ENCODE measurements at places on chromosomes 5 and 9.

DNA sequence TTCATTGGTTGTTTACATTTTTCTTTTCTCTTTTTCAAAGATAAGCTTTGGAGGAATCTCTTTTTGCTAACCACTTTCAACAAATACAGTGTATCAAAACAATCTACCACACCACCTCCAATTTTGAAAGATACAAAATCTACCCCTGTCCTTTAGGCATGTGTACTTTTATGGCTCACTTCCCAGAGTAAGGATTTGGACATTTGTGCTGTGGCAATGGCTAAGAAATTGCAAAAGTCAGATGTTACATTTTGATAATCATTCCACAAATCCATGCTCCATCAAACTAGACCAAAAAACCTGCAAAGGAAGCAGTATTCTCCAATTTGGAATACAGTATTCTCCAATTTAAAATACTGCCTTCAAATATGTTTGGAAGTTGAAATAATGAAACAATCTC lies 204.9 kb downstream of the MCTP1 start:
- no peak for DNase-seq

- no peak for DNase-seq
These were observed 120.3 kb downstream of the CDC42SE2 start for GRCh38 chr5:131384173-131384572.

DNA sequence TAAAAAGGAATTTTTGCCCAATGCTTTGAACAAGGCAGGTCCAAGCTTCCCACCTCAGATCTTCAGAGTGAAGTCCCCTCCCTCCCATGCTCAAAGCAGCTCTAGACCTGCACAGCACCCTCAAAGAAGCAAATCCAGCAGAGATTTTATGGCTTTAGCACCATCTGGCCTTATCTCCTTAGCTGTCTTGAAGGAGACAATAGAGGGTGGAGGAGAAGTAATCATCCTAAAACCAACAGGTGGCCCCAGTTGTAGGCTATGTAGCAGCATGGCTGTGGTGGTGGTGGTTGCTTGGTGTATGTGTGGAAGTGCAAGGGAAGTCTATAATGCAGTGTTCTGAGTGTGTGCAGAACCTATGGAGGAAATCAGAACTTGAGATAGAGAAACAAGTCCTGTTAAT lies 140.1 kb downstream of the GRIA1 start:
- no peak for DNase-seq

- no peak for DNase-seq
These were observed 334.6 kb upstream of the TUSC1 start for GRCh38 chr9:26012797-26013196.

- no peak for DNase-seq
These were observed 55.8 kb downstream of the EPB41L4B start for GRCh38 chr9:109264877-109265587.

DNA sequence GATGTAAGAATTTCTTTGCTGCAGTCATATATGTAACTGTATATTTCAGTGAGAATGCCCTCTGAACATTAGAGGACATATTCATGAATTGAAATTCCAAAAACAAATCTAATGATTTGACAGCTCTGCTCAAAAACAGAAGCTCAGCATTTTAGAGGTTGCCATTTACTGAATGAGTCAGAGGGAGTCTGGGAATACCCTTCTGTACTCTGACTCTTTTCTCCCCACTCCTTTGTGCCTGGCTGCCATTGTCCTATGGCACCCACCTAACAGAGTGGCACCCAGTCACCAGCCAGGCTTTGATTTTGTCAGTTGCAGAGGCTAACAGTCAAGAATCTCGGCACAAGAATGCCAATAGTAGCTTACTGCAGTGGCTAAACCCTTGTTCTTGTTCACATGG lies 133.6 kb downstream of the ATG10 start:
- DNase-seq, result no peak

- no peak for DNase-seq
These were observed 124.8 kb downstream of the CRB2 start for GRCh38 chr9:123480791-123481190.

- no peak for DNase-seq
These were observed 559 bp downstream of the SPAG8 start for GRCh38 chr9:35811381-35812024.

DNA sequence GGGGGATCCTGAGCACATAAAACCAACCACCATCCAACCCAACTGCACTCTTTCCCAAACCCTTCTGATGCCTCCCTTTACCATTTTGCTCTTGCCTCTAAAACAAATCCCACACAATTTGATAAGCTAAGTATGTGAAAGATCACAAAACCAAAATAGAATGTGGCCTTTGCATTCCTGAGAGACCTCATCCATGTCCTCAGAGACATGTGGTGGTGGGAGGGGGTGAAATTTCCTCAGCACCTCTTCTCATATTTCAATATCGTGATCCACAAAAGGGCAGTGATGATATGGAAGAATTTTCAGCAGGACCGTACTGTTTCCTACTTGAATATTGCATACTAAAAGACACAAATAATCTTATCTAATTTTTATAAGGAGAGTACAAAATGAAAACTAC lies 423.3 kb downstream of the TLE1 start:
- DNase-seq, result no peak

DNA sequence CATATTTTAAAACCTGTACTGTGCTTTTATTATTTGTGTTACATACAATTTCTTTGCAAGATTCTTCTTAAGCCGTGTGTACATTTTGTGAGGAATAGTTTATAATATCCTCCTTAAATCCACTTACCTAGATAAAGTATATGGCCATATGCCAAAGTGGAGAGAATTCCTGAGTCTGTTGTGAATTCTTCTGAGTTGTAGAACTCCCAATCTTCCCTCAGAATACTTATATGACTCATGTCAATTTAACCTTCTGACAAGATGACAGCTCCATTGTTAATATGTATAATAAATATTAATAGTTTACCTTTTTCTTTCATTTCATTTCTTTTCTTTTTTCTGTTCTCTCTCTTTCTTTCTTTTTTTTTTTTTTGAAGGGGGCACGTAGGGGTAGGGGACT lies 6.0 kb upstream of the RICTOR start:
- DNase-seq, result no peak

DNA sequence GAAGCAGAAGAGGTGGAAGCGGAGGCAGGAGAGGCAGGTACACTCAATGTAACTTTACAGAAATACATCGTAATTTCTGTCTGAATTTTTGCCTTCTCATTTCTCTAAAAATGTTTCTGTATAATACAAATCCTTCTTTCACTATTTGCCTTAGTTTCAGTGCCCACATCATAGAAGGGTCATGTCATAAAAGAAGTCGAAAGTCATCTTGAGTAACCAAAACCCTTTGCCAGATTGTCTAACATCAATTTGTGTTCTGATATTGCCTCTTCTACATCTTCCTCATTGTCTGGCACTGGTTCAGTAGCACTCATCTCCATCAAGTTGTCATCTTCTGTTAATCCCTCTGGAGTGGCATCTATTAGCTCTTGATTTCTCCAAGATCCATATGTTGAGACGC lies 6.2 kb upstream of the CYFIP2 start:
- DNase-seq, result no peak

- no peak for DNase-seq
These were observed 5.5 kb downstream of the NUDT2 start for GRCh38 chr9:34334916-34335315.

DNA sequence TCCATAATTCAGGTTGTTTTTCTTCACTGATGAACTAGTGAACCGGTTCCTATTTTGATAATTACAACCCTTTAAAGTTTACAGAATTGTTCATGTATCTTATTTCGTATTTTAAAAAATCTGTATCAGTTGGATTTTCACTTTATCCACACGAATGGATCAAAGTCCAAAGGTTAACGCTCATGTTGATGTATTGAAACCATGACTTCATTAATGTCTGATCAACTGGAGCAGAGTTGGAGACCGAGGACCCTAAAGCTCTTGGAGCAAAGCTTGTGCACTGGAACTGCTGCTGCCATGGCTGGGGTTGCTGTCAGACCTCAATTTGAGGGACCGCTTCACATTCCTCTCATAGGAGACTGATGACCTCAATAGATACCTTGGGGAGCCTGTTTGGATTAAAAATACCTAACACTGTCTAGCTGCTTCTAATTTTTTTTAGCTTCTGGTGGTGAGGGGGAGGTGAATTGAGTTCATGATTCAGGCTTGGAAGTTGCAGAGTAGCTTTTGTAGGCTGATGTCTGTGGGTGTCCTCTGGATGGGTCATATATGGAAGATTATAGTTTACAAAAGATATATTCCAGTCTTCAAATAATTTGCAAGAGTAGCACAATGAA lies 45.1 kb downstream of the KIAA1958 start:
- no peak for DNase-seq

GRCh38 chr5:33340195-33340594 lies 100.6 kb upstream of the TARS1 start:
- no peak for DNase-seq

DNA sequence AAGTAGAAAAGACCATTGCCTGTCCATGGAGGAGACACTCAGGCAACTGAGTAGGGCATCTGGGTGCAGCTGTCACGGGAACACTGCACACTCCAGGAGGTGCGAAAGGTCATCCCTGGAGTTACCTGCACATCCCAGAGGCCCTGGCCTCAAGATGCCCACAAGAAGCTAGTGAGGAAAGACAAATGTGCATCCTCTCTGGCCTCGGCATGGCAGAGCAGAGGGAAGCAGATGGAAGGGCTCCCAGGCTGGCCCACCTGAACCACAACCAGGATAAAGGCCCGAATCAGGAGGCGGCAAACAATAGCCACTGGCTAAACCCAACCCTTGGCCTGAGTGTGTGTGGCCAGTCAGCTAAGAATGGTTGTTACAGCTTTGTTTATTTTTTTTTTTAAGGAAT lies 231.7 kb downstream of the SYK start:
- DNase-seq, result no peak

DNA sequence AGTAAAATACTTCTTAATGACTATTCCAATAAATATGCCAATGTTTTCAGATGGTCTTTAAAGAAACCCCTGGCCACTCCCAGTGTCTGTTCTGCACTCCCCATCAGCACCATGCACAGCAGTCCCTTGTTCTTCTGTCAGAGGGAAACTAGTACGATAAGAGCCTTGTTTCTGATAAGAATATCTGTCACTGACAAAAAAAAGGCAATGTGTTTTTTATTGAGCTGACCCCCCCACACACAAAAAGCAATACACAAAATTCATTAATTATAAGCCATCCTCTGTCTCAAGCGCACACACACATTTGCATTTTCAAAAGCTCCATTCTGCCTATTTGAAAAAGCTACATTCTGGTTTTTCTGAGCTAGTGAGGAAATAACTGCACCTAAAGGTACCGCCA lies 119.1 kb downstream of the ENC1 start:
- no peak for DNase-seq

GRCh38 chr5:42843675-42844292 lies 32.1 kb upstream of the SELENOP start:
- no peak for DNase-seq

DNA sequence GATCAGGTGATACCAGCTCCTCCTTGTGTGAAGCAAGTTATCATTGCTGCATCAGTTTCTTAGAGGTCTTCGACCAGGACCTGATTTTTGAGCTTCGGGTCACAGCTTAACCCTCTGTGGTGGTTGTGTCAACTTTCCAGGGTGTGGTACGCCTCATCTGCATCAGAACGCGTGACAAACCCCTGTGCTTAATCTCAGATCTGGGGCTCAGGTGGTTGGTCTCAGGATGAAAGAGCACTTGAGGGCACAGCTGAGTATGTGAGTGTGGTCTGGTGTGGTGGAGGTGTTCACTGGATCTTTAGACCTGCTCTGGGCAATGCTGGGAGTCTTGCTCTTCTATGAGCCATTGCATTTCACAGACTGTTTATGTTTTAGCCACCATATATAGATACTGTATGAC lies 64.1 kb downstream of the OSTF1 start:
- DNase-seq, result no peak

- DNase-seq, result no peak
These were observed 23.6 kb downstream of the FABP6 start for GRCh38 chr5:160252916-160253315.

GRCh38 chr9:112218908-112219307 lies 43.8 kb upstream of the SUSD1 start:
- peak; percentile 58 for DNase-seq
